Left cardiac atrium (tissue), 4 donors: ENCODE measurements at places on chromosomes 16 and 17.

DNA sequence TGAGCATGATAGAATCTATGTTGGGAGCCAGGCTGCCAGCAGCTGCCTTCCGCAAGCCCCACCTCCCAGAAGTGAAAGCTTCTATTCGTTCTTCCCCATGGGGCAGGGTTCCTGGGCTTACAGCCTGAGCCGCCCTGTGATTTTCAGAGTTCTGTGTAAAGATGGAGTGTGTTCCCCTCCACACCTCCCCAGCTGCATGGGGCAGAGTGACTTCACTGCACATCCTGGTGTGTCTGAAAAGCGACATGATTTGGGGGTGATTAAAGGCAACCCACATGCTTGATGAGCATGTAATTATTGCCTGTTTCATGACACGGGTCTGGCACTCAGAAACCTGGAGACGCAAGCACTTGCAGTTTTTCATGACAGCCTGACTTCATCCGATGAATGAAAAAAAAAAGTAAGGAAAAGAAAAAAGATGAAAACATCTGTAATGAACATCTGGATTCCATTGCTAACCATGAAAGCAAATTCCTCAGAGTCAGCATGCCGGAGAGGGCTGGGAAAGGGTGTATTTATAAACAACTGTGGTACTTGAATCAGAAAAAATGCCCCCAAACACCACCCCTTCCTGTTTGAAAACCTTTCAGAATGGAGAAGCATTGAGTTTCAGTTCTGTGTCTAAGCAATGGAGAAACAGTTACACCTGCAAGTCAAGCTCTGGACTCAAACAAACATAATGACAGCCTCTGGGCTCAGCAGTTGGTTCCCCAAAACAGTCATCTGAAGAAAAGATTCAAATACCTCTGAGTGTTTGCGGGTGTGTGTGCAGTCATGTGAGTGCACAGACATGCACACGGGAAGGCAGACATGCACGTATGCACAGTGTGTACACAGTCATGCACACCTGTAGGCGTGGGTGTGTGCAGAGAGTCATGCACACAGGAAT lies 266.0 kb downstream of the ENGASE start:
- no peak for DNase-seq

GRCh38 chr17:79203016-79203415 lies 128.4 kb downstream of the ENGASE start:
- DNase-seq, result no peak

- no peak for DNase-seq
Measured at GRCh38 chr16:46606231-46606630, 14.9 kb downstream of the SHCBP1 start.

DNA sequence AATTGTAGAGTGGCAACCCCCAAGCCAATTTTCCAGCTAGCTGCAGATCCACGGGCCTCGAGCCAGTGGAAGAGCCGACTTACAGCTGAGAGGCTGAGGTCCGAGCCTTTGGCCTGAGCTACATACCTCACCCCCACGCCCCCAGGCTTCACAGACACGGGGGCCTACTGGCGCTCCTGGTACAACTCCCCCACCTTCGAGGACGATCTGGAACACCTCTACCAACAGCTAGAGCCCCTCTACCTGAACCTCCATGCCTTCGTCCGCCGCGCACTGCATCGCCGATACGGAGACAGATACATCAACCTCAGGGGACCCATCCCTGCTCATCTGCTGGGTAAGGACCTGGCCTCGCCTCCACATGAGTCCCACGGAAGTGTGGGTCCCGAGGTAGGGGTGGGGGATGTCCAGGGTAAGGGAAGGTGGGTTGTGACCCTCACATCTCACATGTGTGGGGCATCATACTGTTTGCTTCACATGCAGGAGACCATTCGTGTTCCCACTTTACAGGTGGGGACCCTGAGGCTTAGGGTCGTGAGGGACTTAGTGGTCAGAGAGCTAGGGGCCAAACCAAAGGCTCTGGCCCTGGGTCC lies 3.4 kb downstream of the ACE start:
- DNase-seq, result no peak

- DNase-seq, result no peak
Measured at GRCh38 chr17:59026176-59026939, 80.3 kb downstream of the TRIM37 start.

DNA sequence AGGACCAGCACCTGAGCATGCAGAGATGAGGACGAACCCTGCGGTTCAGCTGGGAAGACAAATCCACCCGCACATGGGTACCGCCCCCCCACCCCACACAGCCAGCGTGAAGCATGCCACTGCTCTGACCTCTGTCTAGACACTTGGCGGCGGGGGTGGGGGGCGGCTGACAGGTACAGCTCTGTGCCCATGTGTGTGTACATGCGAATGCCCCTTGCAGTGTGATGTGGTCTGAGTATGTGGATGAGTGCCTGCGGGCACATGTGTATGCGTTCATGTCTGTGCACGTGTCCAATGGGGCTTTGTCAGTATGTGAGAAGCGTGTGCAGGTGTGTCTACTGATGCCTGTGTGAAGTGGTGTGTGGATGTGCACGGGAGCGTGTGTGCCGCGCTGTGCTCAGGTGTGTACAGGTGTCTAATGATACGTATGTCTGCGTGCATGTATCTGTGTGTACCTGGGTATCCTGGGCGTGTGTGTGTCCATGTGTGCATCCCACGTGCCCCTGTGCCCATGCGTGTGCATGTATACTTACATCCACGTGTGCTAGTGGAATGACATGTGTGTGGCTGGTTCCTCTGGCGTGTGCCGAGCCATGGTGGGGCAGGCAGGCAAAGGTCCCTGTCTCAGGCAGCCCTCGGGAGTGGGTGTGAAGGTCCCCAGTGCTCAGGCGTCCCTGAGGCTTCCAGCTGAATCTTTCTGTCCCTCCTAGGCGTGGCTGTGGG lies 636 bp upstream of the RAP1GAP2 start:
- DNase-seq, result no peak

DNA sequence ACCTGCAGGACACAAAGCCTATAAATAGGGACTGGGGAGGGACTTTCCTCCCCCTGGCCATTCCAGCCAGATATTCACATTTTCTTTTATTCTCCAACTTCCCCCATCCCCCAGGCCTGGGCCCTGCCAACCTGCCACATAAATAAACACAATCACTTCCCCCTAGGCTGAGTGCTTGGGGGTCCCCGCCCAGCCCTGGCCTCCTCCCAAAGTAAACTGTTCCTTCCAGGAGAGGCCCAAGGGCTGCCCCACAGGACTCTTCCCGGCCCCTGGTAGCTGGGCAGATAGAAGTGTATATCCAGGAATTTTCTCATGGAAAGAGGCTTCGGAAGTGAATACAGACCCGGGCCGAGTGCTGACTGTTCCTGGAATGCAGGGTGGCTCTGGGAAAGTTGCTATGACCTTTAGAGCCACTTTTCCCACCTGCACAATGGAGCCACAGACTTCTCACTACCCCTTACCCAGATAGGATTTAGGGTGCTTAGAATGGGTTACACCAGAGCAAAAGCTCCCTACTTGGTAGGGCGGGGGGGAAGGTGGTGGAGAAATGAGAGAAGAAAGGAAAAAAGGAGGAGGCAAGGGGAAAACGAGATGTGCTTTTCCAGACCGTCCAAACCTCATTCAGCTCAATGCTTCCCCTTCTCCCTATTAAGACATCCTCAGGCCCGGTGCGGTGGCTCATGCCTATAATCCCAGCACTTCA lies 8.5 kb downstream of the CSF3 start:
- peak; percentile 86 for DNase-seq

DNA sequence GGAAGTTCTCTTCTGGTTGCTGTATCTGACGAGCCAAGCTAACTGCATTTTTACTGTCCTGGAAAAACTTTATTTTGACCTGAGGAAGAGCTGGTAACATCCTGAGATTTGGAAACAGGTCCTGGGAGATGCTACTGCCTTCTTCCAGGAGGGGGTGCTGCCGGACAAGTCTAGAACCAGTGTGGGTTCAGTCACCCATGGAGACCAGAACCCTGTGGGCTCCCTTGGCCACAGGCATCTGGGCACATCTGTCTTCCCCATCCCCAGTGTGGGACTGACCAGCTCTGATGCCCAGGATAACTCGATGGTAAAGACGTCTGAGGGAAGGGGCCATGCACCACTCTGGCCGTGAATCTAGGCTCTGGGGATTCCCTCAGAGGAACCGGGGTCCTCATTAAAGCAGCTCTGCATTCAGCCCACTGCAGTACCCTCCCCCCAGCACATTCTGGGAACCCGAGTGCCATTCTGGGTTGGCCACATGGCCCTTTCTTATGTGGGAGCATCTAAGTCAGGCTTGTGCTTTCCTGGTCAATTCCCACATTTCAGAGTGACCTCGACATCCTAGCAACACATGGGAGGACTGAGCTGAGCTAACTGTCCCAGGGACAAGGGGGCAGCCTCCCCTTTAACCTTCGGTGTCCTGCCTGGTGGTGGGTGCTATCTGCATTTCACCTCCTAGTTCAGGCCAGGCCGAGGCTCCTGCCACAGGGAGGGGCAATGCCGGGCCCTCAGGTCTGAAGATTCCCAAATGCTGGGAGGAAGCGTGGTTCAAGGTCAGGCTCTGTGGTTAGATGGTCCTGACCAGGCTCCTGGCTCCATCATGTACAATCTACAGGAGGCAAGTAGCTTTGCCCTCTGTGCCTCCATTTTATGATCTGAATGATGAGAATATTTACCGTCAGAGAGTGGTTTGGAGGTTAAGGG lies 6.4 kb downstream of the C16orf86 start:
- DNase-seq, result peak; percentile 72

DNA sequence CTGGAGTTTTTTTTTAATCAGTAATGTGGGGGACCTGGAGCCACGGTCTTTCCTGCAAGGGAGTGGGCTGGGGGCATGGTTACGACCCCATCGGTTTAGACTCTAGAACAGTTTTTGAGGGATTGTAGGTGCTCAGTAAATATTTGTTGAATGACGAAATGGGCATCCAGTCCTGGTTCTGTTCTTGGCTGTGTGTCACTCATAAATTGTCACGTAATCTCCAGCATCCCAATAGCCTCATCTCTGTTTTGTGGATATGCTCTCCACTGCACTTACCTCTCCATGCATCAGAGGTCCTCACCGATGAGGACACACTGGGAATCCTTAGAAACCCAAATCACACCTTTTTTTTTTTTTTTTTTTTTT lies 497 bp upstream of the SLC38A7 start:
- DNase-seq, result no peak

DNA sequence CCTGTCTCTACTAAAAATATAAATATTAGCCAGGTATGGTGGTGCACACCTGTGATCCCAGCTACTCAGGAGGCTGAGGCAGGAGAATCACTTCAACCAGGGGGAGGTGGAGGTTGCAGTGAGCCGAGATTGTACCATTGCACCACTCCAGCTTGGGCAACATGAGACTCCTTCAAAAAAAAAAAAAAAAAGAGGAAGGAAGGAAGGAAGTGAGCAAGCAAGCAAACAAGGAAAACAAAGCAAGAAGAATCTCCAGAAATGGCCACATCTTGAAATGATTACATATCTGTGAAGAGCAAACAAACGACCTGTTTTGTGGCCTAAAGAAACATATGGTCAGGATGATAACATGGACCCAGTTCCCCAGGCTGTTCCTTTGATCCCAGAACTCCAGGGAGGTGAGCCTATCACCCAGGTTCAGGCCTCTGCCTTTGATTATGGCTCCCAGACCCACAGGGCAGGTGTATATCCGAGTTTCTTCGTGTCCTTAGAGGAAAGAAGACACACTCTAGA lies 8.9 kb downstream of the ACOX1 start:
- DNase-seq, result no peak

GRCh38 chr17:1162116-1162855 lies 17.5 kb downstream of the ABR start:
- no peak for DNase-seq

DNA sequence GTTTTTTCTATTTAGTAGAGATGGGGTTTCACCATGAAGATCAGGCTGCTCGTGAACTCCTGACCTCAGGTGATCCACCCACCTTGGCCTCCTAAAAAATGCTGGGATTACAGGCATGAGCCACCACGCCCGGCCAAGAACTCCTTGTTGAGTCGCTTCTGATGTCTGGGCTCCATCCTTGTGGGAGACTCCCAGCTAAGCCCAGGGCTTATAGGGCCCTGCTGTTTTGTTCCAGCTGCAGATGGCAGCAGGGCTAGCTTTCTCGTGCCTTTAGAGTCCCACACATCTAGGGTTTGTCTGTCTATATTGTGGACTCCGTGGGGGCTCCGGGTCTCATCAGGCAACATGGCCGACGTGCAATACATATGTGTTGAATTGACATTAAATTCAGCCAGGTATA lies 39.3 kb upstream of the MED9 start:
- no peak for DNase-seq

DNA sequence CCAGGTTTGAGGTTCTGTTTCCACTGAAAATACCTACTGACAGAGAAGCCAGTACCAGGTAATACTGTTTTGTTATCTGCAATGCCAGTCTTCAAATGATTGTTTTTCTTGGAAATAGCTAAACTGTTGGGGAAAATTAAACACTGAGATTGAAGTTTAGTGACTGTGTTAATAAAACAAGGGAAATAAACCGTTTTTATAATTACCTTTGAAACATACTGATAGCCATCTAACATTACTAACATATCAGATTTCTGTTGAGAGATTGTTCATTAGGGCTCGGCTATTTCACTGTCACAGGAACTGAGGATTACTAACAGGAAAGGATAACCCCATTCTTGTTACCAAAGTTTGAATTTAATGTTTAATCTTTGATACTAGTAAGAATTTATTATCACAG lies 42.1 kb downstream of the CYB5B start:
- no peak for DNase-seq

GRCh38 chr17:47807421-47807820 lies 14.2 kb downstream of the OSBPL7 start:
- no peak for DNase-seq

- no peak for DNase-seq
Measured at GRCh38 chr17:72978593-72979218, 113.8 kb downstream of the SLC39A11 start.
